ENCODE measurements at places on chromosomes 2 and 18.
A peak's percentile ranks its signal among the peaks of the same experiment; 100 is the strongest.

- DNase-seq: no peak
These were observed 135.7 kb upstream of the CTDP1 start for GRCh38 chr18:79543861-79544385.

DNA sequence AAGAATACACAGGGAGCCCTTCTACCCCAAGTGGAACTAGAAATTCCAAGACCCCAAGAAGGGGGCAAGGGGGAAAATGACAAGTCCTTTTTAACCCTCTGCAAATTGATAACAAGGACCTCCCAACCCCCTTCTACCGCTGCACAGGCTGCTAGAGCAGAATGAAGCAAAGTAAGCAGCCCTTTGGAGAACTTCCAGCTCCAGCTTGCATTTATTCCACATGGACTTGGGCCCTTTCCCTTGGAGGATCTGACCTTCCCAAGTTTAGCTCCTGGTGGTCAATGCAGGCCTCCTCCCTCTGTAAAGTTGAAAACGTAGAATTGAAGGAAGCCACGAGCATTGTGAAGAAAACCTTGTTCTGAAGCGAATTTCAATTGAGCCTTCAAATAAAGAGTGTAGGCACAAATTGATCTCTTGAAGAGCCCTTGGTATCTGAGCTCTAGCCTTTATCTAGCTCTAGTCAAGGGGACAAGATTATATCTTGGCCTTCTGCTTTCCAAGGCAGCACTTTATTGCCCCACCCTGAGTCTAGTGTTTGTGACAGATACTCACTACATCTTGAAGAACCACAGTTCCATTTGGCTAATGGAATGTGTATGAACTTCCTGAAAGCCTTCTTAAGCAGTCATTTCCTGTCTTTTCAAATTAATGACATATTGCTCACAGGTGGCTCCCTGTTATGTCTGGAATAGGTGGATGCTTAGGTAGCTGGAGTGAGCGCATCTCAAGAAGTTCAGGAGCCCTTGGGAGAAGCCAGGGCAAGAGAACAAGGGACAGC is 37.2 kb downstream of the SLC14A2 start:
- no peak for DNase-seq

DNA sequence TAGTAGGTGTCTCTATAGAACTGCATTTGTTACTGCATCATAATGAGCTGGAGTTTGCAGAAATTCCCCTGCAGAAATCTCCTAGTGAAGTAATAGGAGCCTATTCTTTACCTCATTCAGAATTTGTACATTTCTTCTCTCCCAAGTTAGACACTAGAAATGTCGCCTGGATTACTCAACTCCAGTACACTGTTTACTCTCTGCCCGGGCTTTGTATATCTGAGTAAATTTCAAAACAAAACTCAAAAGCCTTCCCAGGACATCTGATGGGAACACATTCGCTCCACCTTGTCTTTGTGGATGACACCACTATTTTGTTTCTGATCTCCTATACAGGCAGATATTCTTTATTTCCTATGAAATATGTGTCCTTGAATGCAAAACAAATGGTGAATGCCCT is 76.8 kb downstream of the POU3F3 start:
- no peak for DNase-seq

DNA sequence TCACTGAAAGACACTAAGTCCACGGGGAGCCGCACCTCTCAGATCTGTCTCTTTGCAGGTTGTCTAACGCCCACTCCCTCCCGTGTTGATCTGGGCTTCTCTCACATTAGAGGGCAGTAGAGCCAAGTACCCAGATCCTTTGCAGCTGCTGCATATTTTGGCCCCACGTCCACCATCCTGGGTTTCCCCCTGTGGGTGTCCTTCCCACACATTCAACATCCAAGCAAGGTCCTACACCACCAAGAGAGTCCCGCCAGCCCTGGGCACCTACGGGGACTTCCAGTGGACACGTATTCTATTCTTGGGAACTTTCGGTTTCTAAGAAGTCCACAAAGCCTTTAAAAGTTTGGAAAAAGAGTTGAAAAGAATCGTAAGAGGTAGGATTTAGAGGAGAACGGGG is 116.6 kb downstream of the ATL2 start:
- DNase-seq: no peak

DNA sequence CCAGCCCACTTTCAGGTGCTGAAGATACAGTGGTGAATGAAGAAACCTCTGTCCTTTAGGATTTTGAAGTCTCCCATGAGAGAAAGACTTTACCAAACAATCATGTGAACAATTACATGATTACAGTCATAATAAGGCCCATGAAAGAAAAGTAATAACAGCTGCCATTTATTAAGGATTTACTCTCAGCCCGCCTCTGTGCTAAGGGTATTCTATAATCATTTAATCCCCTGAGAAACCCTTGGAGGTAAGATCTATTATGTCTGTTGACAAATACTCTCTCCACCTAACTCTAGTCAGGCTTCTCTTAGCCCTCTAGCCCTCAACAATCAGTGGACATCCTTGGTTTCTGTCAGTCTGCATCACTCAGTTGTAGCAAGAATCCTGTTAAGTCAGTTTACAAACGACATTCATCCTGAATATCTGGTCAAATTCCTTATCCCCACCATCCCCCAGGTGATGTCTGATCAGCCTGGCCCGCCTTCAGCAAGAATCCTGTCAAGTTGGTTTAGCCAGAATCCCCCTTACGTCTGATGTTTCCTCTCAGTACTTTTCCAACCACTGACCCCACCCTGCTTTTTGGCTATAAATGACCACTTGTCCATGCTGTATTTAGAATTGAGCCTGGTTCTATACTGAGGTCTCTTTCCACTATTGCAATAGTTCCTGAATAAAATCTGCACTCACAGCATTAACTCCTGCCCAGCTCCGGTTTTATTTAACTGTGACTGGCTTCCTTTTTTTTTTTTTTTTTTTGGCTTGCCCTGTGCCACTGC is 12.2 kb upstream of the SOCS6 start:
- no peak for DNase-seq

GRCh38 chr18:9156604-9157249 is 20.1 kb downstream of the ANKRD12 start:
- no peak for DNase-seq

- no peak for DNase-seq
These were observed 43.2 kb upstream of the KDM3A start for GRCh38 chr2:86397986-86398385.

- DNase-seq: no peak
These were observed 28.8 kb downstream of the TANC1 start for GRCh38 chr2:158997037-158997790.

DNA sequence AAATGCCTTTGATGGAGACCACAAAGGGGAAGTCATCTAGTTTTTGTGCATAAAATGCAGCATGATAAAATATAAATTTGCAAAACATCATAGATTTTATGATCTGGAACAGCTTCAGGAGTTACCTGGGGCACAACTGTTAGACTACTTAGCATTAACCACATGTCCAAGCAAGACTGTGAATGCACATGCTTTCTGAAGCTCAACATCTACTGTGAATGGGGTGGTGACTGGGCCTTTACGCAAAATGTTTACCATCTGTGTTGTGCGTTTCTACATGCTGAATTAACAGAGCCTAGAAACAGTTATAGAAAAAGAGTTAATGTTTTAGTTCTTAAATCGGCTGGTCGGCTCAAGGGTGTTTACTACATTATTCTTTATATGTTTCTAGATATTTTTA is 45.5 kb downstream of the KCTD1 start:
- no peak for DNase-seq

GRCh38 chr18:79508565-79509535 is 113.1 kb downstream of the NFATC1 start:
- peak; percentile 5 for DNase-seq

DNA sequence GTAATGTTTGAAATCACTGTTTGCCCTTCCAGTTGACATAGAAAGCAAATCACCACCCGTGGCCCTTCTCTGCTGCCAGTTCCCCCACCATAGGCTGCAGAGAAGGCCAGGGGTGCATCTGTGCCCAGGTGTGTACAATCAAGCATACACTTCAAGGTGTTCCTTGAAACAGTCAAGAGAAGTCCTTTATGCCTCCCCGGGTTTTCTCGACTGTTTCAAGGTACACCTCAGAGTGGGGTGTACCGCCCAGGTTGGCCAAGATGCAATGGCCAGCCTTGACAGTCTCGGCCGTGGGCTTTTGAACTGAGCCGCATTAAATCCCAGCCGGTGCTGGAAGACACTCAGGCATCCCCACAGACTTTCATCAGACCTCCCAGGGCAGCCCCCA is 21.0 kb upstream of the ATP9B start:
- no peak for DNase-seq

DNA sequence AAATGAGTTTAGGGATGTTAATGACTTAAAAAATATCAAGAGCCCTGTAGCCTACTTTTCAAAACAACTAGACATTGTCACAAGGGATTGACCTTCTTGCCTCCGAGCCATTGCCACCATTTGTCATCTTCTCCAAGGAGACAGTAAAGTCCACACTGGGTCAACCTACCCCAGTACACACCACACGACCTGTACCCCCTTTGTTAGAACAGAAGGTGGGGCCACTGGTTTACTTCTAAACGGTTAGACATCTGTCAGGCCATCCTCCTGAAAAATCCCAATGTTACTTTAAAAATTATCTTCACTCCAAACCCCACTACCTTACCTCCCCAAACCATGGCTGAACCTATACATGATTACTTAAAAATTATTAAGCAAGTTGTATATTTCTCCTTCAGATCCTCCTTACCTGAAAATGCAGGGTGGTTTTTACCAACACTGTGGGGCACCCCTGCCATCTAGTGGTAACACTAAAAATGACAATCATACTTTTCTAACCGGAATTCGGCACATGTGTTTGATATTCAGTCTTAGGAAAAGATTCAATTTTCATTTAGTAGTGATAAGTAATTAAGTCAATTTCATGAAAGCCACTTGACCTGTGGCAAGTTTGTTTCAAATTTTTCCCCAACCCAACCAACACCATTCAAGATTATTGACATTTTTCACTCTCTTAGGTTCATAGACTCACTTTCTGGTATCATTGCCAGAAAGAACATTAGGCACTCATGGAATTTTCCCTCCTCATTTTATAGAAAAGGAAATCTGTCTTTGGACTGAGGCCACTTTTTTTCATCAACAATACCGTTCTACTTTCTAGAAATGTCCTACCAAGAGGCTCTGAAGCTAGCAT is 265.3 kb upstream of the PKDCC start:
- peak; percentile 63 for DNase-seq

- DNase-seq: no peak
These were observed 17.3 kb downstream of the PHLPP1 start for GRCh38 chr18:62732617-62733016.

GRCh38 chr2:208142925-208143799 is 2.8 kb downstream of the CRYGB start:
- DNase-seq: no peak

GRCh38 chr2:23404426-23404825 is 19.4 kb downstream of the KLHL29 start:
- no peak for DNase-seq

DNA sequence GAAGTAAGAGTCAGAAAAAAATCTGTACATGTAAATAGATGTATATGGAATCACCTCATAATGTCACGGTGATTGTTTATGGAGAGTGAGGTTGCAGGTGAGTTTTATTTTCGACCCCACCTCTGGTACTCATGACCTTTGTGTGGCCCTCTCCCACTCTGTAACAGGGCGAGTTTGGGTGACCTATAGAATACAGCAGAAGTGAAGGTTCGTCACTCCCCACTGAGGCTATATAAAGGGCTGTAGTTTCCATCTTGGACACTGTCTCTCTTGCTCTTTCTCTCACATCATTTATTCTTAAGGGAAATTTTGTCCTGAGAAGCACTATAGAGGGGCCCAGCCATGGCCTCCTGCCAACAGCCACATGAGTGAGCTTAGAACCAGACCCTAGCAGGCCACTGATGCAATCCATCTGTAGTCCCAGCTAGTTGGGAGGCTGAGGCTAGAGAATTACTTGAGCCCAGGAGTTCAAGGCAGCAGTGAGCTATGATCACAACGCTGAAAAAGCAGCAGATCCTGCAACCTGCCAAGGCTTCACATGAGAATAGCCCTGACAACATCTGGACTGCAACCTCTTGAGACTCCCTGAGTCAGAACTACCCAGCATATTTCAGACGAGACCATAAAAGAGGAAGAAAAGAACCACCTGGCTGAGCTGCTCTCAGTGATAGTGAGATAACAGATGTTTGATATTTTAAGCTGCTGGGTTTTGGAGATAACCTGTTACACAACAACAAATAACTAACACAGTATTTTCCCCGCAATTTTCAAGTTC is 74.3 kb upstream of the SLC1A4 start:
- DNase-seq: no peak

GRCh38 chr2:85905187-85905666 is 16.4 kb upstream of the ST3GAL5 start:
- DNase-seq: no peak

DNA sequence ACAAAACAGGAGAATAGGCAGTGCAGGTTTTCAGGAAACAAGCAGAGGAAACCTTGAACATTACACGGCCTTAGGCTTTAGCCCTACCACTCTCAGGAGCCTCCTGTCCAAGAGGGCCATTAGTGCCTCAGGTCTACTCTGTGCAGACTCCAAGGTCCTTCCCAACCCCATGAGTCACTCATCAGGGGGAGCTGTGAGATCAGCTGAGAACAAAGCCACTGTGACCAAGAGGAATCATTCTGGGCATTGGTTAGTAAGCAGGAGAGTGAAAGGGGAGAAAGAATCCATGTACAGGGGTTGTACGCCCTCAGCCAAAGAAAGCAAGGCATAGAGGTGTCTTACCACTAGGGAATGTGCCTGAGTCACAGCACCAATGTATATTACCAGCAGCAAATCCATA is 680.3 kb downstream of the DPP10 start:
- DNase-seq: no peak

DNA sequence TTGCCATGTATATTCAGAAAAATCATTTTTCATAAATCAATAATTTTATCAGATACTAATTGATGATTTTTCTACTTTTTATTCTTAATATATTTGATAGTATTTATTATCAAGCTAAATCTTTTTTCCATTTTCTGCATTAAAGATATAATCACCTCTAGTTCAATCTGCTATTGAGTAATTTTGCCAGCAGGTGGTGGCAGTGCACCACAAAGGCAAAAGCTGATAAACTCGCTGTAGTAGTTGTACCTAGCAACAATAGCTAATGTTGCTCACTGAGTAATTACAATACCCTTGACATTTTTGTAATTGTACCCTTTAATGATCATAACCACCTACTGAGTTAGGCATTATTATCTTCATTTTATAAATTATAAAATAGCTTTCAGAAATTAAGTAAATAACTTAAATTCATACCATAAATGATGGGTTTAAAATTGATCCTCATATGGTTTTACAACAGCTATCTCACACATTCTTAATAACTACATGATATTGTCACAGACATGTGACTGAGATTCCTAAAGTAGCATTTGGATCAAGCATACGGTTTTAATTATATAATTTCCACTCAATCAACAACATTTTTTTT is 52.0 kb upstream of the CALCRL start:
- no peak for DNase-seq

GRCh38 chr2:173959358-173959884 is 5.8 kb downstream of the SP3 start:
- DNase-seq: no peak

DNA sequence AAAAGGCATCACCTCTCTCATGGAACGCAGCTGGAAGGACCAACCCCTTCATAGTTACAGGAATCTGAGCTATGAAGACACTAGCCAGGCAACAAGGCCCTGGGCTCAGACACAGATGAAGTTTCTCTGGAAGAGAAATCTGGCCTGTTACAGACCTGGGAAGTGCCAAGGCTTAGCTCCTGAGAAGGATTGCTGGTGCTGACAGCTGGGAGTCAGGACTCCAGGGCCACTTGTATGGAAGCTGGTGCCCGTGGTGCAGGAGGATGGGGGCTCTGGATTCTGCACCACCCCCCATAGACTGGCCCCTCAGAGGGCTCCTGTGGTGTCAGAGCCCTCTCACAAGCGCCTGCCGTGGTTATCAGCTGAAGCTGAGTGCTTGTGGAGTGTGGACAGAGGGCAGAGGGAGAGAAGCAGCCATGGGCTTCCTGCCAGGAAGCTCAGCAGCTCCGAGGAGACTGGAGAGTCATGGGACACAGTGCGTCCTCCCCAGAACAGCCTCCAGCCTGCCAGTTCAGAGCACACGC is 87.3 kb upstream of the LCLAT1 start:
- no peak for DNase-seq

All from activated effector memory CD4-positive, alpha-beta T cell treated with anti-CD3 and anti-CD28 coated beads, Interleukin-2, amount 50 U/mL, for 16 hours (primary cell).